ENCODE measurements at places on chromosomes 12 and 14.
A peak's percentile ranks its signal among the peaks of the same experiment; 100 is the strongest.

- peak; percentile 60 for DNase-seq
Observed at GRCh38 chr14:65222440-65222858, 120.1 kb upstream of the MAX start.

- no peak for DNase-seq
Observed at GRCh38 chr12:88693837-88694445, 113.7 kb upstream of the KITLG start.

GRCh38 chr14:105909046-105909827 is 382.9 kb downstream of the TMEM121 start:
- no peak for DNase-seq

GRCh38 chr12:113097716-113098440 is 37.7 kb downstream of the RASAL1 start:
- no peak for DNase-seq

DNA sequence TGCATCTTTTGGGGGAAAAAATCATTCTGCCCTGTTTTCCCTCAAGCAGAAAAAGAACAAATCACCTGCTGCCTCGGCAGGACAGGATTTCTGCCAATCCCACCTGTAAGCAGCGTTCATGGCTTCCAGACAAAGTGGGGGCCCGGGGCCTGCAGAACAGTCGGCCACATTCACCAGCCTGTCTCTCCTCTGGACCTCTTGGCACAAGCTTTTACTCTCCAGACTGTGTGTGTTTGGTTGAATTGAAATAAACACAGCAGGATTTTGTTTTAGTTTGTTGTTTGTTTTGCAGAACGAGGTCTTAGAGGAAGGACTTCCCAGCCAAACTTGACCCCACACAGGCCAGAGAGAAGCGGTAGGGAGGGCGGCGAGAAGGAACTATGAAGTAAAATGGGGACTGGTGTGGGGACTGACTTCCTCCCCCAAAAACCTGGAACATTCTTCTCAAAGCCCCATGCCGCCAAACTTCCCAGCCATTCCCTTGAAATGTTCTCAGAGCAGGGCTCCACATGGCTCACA is 41.7 kb upstream of the FOS start:
- DNase-seq = no peak

DNA sequence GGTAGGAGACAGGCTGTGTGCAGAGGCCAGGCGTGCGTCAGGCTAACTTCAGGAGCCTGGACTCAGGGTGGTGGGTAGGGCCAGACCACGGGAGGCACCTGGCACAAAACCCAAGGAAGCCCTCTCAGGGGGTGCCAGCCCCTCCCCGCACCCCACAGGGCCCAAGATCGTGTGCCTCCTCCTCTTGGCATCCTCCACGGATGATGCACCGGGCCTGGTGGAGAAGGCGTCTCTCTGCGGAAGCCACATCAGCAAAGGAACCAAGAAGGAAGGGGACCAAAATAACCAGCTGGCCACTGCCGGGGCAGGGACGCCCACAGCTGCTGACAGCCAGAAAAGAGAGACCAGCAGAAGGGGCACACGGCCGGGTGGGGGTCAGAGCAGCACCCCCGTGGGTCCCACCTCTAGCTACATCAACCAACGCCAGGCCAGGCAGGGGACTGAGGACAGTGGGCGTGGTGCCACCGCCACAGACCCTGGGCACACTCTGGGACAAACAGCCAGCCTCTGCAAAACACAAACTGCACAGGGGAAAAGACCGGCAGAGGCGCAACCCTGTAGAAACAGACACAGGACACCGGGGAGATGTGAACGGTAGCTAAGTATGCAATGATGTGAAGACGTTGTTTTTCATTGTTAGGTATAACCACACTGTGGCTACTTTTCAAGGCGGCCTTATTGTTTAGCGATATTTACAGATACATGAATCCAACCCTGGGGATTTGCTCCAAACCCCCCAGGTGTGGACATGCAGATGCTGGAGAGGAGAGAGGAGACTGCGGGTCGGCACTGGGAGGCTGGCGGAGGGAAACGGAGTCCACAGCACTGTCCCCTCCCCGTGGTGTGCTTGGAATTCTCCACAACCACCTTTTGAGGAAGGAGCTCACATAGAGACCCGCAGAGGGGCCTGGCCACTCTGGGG is 26.1 kb upstream of the C14orf180 start:
- DNase-seq = no peak

DNA sequence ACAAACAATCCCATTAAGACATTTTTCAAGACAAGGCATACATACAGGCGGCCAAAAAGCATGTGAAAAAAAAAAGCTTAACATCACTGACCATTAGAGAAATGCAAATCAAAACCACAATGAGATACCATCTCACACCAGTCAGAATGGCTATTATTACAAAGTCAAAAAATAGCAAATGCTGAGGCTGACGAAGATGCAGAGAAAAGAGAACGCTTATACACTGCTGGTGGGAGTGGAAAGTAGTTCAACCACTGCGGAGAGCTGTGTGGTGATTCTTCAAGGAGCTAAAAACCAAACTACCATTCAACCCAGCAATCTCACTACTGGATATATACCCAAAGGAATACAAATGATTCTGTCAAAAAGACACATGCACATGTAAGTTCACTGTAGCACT is 216.7 kb downstream of the FOXG1 start:
- DNase-seq = no peak

- peak; percentile 19 for DNase-seq
Observed at GRCh38 chr14:95134304-95134933, 22.9 kb downstream of the DICER1 start.

GRCh38 chr12:124713041-124713435 is 145.6 kb upstream of the NCOR2 start:
- peak; percentile 41 for DNase-seq

DNA sequence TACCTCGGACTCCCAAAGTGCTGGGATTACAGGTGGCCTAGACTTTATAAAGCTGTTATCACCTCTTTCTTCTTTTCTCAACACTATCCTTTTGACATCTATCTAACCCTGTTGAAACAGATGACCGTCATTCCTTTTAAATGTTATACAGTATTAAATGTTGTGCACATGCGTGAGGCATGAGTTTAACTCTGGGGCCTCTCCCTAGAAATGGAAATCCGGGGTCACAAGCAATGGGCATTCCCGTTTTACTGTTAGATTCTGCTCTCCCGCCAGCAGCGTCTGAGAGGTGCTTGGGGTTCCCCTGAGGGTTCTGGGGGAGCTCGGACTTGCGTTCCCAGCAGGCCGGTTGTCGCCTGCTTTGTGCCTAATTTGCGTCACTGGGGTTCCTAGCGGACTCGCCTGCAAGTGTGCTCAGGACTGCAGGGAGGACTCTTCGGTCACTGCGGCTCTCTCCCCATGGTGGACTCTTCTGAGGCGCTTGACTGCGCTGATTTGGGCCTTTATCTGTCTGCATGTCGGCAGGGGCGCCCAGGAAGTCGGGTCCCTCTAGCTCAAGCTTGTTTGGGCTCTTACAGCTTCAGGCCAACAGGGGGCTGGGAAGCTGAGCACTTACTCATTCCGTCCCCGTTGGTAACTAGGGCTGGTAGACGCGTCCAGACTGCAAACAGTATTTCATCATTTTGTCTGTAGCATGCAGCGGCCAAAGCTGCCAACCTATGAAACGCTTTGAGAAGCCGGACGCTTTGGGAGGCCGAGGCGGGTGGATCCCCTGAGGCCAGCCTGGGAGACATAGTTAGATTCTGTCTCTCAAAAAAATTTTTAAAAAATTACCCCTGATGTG is 1.2 kb upstream of the RAN start:
- peak; percentile 86 for DNase-seq

DNA sequence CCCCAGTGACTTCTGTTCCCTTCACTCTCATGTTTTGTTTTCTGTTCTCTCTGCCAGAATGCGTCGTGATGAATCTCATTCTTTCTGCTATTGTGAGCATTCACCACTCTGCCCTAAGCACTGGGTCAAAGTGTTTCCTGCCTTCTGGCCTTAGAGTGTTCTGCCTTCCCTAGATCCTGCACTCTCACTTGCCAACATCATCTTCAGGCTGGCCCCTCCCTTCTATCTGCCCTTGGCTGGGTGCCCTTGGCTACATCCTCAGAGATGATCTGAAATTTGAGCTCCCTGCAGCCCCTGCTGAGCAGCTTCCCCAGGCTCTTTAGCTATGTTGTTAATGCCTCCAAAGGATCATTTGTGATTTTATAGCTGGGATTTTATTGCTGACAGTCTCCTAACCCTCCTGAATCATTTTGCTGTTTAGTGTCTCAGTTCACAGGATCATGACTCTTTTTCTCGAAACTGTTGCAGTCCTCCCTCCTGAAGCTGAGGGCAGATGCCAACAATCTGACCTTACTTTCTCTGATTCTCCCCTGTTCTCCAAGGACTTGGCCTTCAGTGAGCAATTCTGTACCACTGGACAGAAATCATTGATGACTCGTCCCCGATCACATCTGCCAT is 4.5 kb downstream of the DHRS2 start:
- DNase-seq = no peak

- DNase-seq = no peak
Observed at GRCh38 chr12:110249716-110250225, 31.3 kb upstream of the ATP2A2 start.

All from GM20000 (cell line).